ENCODE measurements at places on chromosomes 3 and 15. TPM values are rescaled to one million over a fixed set of nuclear protein-coding genes. Genes with fewer than 3 reads are reported as not detected.

GRCh38 chr3:187889601-187890404, 144.5 kb upstream of the BCL6 start:
- DNase-seq, result no peak

GRCh38 chr3:76986876-76987474, 52.9 kb upstream of the ROBO2 start:
- no peak for DNase-seq

- no peak for DNase-seq
Measured at GRCh38 chr3:75341324-75342067, 322.6 kb upstream of the FRG2C start.

- no peak for DNase-seq
Measured at GRCh38 chr3:169456900-169457299, 206.6 kb downstream of the MECOM start.

DNA sequence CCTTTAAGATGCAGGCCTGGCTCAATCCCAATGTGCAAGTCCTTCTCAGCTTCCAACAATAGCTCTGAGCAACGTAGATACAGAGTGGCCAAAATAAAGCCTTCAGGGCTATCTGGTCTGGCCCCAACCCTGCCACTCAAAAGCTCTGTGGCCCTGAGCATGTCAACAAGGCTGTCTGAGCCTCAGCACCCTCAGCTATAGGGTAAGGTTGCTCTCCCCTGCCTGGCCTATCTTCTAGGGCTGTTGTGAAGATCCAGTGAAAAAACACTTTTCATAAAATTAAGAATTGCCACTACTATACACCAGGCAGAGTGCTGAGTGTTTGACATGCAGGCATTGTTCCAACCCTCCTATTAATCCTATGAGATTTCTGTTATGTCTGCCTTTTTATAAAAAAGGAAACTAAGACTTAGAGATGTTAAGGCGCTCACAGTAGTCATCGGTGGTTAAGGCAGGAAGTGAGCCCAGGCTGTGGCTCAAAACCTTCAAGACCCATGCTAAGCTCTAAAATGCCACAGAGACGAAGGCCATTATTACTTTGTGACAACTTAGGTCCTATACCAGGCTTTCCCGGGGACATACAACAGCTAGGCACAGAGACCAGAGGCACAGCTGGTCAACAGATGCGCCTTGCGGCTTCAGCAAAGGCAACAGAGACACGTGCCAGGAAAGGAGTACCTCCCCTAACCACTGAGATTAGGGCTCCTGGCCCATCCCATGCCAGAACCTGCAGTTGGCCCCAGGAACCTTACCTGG, 5.1 kb downstream of the POLG start:
- DNase-seq, result no peak

GRCh38 chr3:153110041-153110440, 52.0 kb upstream of the RAP2B start:
- DNase-seq, result no peak

Gene TGM4
- total RNA-seq, result not detected

Gene PSMD2
- total RNA-seq, result 194 TPM

Measured in omental fat pad (tissue), 4 donors.